Panc1 (cell line): ENCODE measurements at places on chromosomes 5 and 9. TPM values are rescaled to one million over a fixed set of nuclear protein-coding genes. Genes with fewer than 3 reads are reported as not detected.
A peak's percentile ranks its signal among the peaks of the same experiment; 100 is the strongest.

DNA sequence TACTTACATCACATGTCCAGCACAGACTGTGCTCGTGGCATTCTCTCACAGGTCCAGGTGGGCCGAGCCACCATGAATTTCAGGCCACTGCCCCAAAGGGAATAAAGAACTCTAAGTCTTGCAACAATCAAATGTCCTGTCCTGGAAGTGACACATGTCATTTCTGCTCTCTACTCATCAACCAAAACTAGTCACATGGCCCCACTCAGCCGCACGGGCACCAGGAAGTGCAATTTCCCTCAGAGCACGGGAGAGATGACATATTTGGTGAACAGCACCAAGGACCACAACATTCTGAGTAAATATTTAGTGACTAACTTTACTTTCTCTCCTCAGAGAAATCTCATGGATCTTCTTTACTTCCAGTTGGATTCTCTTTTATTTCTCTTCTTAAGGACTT is 131.1 kb upstream of the TUT7 start:
- H3K27me3 ChIP-seq = no peaks in the 10 kb centered on the region
- H3K4me3 ChIP-seq = no peak overlapping the region
- no peak overlapping the region for H3K27ac ChIP-seq
- H3K36me3 ChIP-seq = no peaks in the 10 kb centered on the region
- no peak for DNase-seq

GRCh38 chr5:147170603-147171002 is 64.2 kb upstream of the STK32A start:
- H3K27ac ChIP-seq = no peak overlapping the region
- no peak overlapping the region for H3K4me3 ChIP-seq
- H3K36me3 ChIP-seq = no peaks in the 10 kb centered on the region
- H3K4me1 ChIP-seq = no peaks in the 10 kb centered on the region

- H3K27me3 ChIP-seq = no peaks in the 10 kb centered on the region
- H3K4me3 ChIP-seq = no peak overlapping the region
- DNase-seq = no peak
- H3K36me3 ChIP-seq = no peaks in the 10 kb centered on the region
Measured at GRCh38 chr5:107500347-107500746, 170.4 kb downstream of the EFNA5 start.

DNA sequence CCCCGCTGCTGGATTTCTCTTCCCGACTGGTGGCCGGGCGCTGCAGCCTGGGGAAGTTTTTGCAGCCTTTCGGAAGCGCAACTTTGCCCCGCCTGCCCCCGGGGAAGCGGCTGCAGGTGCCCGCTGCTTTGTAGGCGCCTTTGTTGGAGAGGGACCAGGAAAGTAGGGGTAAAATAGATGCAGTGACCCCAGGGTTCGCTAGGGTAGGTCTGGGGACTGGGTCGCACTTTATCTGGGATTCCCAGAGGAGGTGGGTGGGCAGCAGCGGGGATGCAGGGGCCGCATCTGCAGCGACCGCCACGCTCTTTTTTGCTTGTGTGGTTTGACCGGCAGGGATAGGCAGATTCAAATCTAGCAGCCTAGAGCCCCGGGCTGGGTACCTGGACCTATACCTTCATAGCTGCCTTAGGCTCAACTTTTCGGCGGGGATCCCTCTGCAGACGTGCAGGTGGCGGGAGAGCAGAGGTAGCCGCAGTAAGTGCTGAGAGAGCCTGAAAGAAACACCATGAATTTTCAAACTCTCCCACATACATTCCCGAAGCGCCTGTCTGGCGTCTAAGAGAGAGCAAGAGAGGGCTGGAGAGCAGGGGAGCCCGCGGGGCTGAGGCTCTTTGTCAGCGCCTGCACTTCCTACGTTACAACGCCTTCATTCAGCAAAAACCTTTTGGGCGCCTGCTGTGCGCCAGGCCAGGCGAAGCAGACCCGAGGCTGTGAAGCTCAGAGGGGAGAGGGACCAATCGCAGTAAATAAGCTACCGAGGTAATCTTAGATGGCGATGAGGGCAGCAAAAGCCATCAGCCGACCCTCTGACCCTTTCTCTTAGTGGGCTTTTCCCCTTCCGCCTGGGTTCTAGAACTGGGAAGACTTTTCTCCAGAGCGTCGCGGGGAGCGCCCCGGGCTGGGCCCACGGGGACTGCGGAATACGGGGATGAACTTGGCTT is 642 bp downstream of the SV2C start:
- no peak overlapping the region for H3K27ac ChIP-seq
- peak overlapping the region; percentile 19 for H3K4me3 ChIP-seq
- H3K36me3 ChIP-seq = no peaks in the 10 kb centered on the region
- no peak for DNase-seq
- peaks cover 64% of the 10 kb centered on the region for H3K27me3 ChIP-seq

GRCh38 chr5:96259151-96259772 is 173.8 kb downstream of the PCSK1 start:
- peak overlapping the region; percentile 10; the same call in 1 of the 2 replicates for H3K27ac ChIP-seq
- peaks cover 8% of the 10 kb centered on the region for H3K4me1 ChIP-seq
- DNase-seq = peak; percentile 75

- H3K27ac ChIP-seq = no peak overlapping the region
- no peak for DNase-seq
- H3K27me3 ChIP-seq = no peaks in the 10 kb centered on the region
- peaks cover 31% of the 10 kb centered on the region for H3K4me1 ChIP-seq
- no peak overlapping the region for H3K4me3 ChIP-seq
- no peaks in the 10 kb centered on the region for H3K36me3 ChIP-seq
Measured at GRCh38 chr5:149759563-149759962, 29.5 kb downstream of the PPARGC1B start.

DNA sequence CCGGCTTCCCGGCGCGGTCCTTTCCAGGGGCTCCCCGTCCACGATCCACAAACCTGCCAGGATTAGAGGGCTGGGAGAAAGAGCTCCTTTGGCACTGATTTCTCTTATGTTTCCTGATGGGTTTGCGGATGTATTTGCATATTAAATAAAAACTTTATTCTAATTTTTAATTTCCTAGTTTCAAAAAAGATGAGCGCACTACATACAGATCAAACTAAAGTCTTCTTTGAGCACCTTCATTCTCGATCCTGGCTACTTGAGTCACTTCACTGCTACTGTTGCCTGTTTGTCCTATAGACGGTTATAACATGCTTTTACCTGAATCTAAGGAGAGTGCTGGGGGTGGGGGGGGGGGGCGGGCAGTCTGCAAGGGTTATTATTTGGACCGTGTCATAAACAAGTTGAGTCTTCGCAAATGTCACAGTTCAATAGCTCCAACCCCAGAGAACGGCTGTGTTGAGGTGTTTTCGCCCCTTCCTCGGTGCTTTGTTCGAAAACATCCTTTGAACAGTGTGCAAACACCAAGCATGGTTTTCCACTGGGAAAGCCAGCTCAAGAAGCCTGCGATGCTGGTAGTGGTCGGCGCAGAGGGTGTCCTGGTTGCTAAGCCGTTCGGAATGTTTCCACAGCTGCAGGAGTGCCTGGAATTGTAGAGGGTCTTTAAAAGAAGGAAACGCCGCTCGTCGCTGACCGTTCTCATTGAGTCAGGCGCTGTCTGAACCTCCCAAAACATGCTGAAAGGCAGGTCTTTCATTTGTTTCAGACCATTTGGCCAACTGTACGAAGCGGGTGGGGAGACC is 1.1 kb upstream of the STK10 start:
- peak overlapping the region; percentile 94 for H3K4me3 ChIP-seq
- DNase-seq = no peak
- H3K4me1 ChIP-seq = peaks cover 14% of the 10 kb centered on the region; the same call in 1 of the 2 replicates
- peak overlapping the region; percentile 77 for H3K27ac ChIP-seq
- H3K36me3 ChIP-seq = no peaks in the 10 kb centered on the region; the same call in 1 of the 2 replicates
- H3K27me3 ChIP-seq = no peaks in the 10 kb centered on the region

- H3K4me1 ChIP-seq = no peaks in the 10 kb centered on the region
- H3K36me3 ChIP-seq = no peaks in the 10 kb centered on the region
- H3K4me3 ChIP-seq = no peak overlapping the region
- DNase-seq = no peak
- peaks cover 6% of the 10 kb centered on the region for H3K27me3 ChIP-seq
- H3K27ac ChIP-seq = no peak overlapping the region
Measured at GRCh38 chr5:103582364-103582763, 19.8 kb upstream of the NUDT12 start.

DNA sequence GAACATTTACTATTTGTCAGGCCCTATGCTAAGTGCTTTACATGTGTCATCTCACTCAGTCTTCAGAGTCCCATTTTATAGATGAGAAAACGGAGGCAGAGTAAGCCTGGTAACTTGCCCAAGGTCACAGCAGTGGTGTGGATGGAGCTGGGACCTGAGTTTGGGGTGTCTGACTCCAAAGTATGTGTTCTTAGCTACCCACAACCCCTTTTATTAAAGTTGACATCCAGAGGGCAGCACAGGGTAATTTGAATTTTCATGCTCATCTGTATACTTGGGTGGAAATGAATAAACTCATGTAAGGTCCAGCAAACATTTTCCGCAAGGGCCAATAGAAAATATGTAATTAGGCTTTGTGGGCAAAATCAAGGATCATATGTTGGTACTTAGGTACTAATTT is 93.4 kb upstream of the SLC25A48 start:
- no peak for DNase-seq
- H3K27ac ChIP-seq = no peak overlapping the region
- no peak overlapping the region for H3K4me3 ChIP-seq
- H3K36me3 ChIP-seq = no peaks in the 10 kb centered on the region
- H3K27me3 ChIP-seq = no peaks in the 10 kb centered on the region
- no peaks in the 10 kb centered on the region for H3K4me1 ChIP-seq

GRCh38 chr9:94703488-94704140 is 22.9 kb upstream of the AOPEP start:
- no peak for DNase-seq
- H3K4me1 ChIP-seq = no peaks in the 10 kb centered on the region
- H3K27ac ChIP-seq = no peak overlapping the region
- H3K36me3 ChIP-seq = no peaks in the 10 kb centered on the region
- H3K27me3 ChIP-seq = no peaks in the 10 kb centered on the region
- no peak overlapping the region for H3K4me3 ChIP-seq

DNA sequence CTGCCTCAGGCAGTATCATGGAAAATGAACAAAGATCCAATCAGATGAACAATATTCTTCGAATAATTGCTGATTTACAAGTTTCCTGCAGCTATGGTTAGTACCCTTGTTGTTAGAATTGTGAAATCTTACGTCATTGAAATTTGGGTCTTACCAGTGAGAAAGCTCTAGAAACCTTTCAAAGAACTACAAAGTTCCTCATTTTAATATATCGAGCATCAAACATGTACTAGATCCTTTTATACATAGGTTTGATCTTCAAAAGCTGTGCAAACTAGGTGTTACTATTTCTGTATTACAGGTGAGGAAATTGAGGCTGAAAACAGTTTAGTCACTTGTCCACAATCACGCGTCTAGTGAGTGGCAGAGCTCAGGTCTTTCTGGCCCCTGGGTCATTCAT is 43.7 kb upstream of the ANGPTL2 start:
- no peaks in the 10 kb centered on the region for H3K27me3 ChIP-seq
- H3K36me3 ChIP-seq = no peaks in the 10 kb centered on the region
- no peak overlapping the region for H3K27ac ChIP-seq
- H3K4me1 ChIP-seq = no peaks in the 10 kb centered on the region
- DNase-seq = no peak
- H3K4me3 ChIP-seq = no peak overlapping the region

DNA sequence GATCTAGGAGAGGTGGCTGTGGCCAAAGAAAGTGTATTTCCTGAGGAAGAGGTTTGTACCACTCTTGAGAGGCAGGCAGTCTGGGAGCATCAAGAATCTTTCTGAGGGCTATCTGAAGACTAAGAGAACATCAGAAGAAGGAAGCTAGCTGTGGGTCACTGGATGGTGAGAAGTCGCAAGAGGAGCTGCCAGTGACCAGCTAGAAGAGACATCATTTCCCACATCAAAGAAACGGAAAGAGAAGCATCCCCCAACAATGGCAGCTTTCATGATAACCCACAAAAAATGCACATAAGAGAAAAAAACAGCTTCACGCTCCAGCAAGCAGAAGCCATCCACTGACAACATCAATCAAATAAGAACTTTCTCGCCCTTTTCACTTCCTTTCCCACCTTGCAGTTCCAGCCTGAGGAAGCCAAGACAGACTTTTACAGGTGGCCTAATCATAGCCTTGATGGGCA is 25.0 kb upstream of the CEP78 start:
- DNase-seq = no peak
- H3K27ac ChIP-seq = no peak overlapping the region
- H3K4me3 ChIP-seq = no peak overlapping the region
- H3K27me3 ChIP-seq = no peaks in the 10 kb centered on the region
- no peaks in the 10 kb centered on the region for H3K36me3 ChIP-seq

GRCh38 chr5:131649161-131649560 is 14.1 kb upstream of the RAPGEF6 start:
- no peaks in the 10 kb centered on the region for H3K4me1 ChIP-seq
- no peaks in the 10 kb centered on the region for H3K27me3 ChIP-seq
- H3K4me3 ChIP-seq = no peak overlapping the region
- peaks cover 25% of the 10 kb centered on the region; the same call in 1 of the 2 replicates for H3K36me3 ChIP-seq
- no peak for DNase-seq
- H3K27ac ChIP-seq = no peak overlapping the region

DNA sequence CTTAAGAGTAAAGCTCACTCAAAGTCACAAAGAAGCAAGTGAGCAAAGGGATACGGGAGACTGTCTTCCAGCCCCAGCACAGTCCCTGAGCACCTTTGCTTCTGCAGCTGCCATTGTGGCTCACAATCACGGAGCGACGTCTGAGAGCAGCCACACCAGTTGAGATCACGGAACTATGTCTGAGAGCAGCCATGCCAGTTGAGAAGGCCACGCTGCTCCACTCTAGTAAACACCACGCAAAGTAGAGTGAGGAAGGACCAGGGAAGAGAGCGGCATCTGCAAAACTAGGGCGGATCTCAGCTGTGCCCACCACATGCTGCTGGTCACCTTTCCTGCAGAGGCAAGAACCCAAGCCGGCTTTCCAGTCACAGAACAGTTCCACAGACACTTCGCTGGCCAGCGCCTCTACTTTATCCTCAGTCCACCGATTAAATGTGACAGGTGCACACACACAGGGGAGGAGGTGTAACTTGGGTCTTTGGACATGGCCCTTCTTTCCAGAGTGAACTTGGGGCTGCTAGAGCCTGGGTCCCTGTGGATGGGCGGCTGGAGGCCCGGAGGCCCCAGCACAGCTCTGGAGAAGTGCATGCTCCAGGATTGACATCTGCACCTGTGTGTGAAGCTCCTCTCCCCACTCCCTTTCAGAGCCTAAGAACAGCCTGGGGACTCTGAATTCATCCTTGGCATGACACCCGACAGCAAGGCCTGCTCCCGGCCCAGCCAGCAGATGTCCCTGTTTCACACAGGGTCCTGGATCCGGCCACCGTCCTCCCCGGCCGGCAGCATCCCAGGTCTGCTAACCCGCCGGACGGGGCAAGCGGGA is 324.9 kb upstream of the IRX4 start:
- DNase-seq = no peak
- no peaks in the 10 kb centered on the region for H3K36me3 ChIP-seq
- H3K27me3 ChIP-seq = peaks cover 10% of the 10 kb centered on the region

- peaks cover 10% of the 10 kb centered on the region for H3K4me1 ChIP-seq
- H3K27ac ChIP-seq = no peak overlapping the region
- peaks cover 10% of the 10 kb centered on the region for H3K27me3 ChIP-seq
- DNase-seq = no peak
Measured at GRCh38 chr5:132815454-132815853, 2.4 kb downstream of the SOWAHA start.

Gene GRXCR2
- not detected for total RNA-seq

Gene SLC30A5
- total RNA-seq = 61.3 TPM

Gene TRIP13
- total RNA-seq = 45.9 TPM
